ENCODE measurements at places on chromosomes 6 and 20.

DNA sequence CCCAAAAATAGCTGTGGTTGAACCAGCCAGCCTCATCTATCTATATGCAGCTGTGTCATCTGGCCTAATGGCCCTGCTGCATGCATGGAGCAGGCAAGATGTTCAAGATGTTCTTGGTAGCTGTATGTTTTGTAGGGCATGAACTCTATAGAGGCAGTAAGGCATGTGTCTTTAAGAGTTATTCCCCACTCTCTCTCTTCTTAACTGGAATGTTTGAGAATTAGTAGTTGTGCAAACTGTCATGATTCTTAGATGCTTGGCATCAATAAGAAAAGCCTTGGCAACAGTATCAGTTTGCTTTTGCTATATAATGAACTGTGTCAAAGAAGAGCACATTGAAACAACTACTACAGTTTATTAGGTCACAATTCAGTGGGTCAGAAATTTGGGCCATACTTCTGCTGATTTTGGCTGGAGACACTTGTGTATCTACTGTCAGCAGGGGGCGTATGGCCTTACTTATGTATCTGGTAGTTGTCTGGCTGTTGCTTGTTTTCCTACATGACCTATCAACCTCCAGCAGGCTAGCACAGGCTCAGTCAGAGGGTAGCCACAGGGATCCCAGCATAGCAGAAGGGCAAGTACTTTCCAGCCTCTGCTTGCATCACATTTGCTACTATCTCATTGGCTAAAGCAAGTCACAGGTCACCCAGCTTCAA is 56.1 kb upstream of the LAMP5 start:
- no peak for DNase-seq

GRCh38 chr6:3162067-3162497 is 4.7 kb upstream of the TUBB2A start:
- DNase-seq: no peak

- no peak for DNase-seq
These were observed 15.7 kb downstream of the DCBLD1 start for GRCh38 chr6:117498159-117498558.

DNA sequence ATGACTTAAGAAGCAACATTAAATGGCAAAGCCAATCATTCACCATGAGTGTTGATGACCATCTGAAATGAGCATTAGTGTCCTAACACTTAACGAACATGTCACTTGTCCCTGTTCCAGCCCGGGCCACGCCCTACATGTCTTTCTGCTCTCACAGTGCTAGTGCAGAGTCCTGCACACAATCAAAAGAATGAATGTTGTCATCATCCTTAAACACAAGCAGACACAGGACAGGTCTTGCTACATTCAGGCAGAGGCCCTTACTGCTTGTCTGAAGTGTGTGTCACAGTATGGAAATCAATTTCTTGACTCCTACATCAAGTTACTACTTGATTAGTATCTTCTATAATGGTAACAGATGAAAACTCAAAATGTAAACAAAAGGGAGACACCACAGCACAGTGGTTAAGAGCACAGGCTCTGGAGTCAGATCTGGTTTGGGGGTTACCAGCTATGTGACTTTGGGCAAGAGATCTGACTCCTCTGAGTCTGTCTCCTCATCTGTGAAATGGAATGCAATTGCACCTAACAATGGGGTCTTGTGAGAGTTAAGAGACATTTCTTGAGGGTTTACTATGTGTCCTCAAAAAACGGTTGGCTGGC is 17.4 kb downstream of the UBE2V1 start:
- DNase-seq: no peak

DNA sequence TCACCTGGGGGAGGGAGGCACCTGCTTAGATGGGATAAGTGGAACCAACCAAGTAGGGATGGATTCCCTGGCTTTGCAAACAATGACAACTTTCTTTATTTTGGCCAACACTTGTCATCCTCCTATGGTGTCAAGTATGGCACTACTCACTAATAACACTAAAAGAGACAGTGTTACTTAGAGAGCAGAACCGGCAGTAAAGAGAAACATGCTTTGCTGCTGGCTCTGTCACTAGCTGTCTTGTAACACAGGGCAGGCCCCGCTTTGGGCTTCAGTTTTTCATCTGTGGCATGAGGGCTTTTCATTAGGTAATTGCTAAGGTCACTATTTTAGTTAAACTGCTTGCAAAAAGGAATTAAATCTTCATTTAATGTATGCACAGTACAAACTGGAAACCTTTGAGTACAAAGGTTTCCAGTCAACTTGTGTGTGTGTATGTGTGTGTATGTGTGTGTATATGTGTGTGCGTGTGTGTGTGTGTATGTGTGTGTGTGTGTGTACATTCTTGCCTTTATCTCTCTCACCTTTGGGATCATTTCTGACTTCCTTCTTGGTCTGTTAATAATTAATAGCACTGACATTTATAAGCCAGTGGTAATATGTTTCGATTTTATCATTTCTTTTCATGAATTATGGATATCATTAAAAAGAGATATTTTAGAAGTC is 64.7 kb downstream of the BTBD3 start:
- DNase-seq: no peak

DNA sequence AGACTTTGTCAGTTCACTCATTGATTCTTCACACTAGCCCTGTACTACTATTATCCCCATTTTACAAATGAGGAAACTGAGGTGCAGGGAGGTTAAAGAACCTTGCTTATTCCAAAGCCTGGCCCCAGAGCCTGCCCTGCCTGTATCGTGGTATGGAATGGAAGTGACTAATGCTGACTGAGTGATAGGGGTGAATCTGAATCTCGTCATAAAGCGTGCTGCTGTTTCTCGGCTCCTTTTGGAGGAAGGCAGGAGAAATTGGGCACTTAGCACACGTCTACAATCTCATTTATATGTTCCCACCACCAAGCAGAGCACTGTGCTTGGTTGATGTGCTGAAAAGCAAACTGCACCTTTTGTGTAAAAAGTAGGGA is 17.1 kb downstream of the GFRA4 start:
- no peak for DNase-seq

- DNase-seq: no peak
These were observed 139.9 kb downstream of the MOXD1 start for GRCh38 chr6:132261354-132261753.

DNA sequence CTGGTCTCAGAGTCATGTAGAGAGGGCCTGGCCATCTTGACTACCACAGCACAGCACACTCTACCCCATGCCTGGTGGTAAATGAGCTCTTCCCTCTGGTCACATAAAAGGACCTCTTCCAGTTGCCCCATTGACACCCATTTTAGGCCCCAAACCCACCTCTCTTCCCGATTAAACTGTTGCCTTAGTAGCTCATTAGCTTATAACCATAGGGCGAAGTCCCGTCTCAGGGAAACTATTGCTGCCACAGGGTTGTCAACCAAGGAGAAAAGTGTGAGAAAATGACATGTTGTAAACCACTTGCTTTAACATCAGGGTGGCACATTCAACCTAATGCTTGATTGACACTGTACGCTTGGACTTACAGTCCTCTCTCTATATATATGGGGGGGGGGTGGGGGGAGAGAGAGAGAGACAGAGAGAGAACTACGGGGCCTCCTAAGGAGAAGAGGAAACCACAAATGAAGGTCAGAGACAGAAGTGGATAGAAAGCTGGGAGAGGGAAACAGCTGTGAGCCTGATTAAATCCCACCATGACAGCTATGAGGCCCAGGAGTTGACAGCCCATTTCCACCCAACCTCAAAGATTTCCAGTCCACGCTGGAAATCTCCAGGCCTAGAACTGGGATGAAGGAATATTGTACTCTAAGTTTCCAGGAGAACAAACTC is 14.9 kb upstream of the BTN1A1 start:
- no peak for DNase-seq

GRCh38 chr6:56278171-56278591 is 30.8 kb upstream of the COL21A1 start:
- DNase-seq: no peak

GRCh38 chr6:157774153-157775135 is 48.6 kb upstream of the SNX9 start:
- DNase-seq: no peak

- no peak for DNase-seq
These were observed 269.8 kb downstream of the CDH4 start for GRCh38 chr20:61521687-61522420.

GRCh38 chr20:22826306-22827230 is 208.5 kb upstream of the SSTR4 start:
- no peak for DNase-seq

DNA sequence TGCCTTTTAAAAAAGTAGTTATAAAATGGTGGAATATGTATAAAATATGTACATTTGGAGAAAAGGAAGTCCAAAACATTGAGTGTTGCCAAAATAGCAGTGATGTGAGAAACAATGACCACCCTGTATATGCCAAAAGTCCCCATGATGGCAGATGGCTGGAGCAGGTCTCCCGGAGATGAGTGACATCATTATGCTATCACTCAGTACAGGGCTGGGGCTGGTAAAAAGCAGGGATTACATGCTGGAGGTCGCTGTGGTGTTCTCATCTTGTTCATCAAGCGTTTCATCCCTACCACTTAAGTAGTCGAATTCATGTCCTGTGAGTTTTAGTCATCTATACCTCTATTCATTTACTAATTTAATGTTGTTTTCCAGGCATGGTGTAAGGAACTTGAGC is 315.3 kb upstream of the SLC35B3 start:
- no peak for DNase-seq

DNA sequence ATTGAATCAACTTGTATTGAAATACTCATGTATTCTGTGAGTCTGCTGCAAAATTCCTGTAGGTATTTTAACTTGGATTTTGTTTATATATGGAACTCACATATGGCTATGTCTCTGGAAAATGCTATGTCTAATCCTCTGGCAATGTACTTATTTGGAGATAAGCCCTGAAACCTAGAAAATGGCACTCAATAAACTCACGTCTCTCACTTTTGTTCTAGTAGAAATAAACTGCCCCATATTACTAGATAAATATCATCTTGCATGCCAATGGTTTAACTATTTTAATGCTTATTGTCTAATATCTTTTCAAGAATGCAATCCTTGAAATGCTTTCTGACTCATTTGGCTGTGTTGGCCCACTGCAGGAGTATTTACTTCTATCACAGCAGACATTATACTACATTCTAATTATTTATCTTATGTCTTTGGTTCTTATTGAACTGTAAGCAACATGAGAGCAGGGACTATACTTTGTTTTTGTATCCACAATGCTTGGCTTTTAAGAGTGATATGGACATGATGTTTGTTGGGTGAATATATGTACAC is 292.2 kb upstream of the RSPO3 start:
- no peak for DNase-seq

DNA sequence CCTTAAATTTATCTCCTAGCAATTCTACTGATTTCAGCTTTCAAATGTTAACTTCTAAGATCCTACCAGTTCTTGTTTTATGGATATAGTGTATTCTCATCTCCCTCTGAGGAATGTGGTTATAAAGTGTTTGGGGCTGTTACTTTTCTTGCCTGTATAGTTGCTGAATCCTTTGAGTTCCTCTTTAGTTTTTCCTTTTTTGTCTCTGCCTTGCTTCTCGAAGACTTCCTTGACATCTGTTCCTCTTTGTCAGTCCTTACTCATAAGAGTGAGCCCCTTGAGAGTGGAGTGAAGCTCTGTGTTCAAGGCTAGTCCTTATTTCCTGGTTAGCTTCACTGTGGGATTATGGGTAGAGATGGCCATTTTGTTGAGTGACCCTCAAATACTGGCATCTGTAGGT is 84.6 kb downstream of the ELOVL4 start:
- no peak for DNase-seq

DNA sequence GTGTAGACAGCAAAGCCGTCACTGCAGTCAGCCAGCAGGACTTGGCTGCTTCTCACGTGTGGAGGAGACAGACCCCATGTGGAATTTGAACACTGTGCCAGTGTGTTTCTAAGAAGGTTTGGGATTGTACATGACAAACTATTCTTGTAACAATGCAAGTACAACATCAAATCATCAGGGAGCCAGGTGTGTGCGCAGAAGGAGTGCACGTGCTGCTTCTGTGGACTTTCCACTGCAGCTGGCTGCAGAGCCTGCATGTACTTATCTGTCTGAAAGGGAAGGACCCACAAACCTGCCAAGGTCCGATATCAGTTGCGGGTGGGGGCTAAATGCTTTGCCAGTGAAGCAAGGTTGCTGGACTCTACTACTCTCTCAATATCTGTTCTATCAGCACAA is 211.6 kb downstream of the WDR27 start:
- no peak for DNase-seq

DNA sequence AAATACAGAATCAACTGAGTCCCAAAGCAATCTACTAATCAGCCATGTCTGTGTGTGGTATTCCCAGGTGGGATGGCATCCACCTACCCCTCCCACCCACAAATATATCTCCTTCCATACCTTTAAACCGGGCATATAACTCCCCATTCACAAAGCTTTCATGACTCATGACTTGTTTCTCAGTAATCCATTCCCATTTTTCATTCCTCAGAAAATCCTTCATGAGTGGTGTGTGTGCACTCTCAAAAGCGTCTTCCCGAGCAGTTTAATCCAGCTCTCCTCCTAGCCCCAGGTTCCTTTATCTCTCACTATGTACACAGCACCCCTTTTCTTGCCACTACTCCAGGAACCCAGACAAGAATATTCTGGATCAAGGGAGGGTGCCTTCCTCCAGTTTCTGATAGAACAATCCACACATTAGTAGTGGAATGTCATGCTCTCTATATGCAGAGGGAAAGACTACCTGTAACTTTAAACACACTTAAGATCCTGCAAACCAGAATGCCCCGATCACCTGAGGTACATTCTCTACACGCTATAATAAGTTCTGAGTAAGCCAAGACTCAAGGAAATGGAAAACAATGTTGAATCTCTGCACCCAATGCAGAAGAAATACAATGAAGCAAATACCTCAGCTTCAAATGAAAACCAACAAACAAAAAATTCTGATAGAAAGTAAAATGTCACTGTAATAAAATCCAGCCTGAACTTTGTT is 55.7 kb upstream of the IPCEF1 start:
- DNase-seq: no peak

DNA sequence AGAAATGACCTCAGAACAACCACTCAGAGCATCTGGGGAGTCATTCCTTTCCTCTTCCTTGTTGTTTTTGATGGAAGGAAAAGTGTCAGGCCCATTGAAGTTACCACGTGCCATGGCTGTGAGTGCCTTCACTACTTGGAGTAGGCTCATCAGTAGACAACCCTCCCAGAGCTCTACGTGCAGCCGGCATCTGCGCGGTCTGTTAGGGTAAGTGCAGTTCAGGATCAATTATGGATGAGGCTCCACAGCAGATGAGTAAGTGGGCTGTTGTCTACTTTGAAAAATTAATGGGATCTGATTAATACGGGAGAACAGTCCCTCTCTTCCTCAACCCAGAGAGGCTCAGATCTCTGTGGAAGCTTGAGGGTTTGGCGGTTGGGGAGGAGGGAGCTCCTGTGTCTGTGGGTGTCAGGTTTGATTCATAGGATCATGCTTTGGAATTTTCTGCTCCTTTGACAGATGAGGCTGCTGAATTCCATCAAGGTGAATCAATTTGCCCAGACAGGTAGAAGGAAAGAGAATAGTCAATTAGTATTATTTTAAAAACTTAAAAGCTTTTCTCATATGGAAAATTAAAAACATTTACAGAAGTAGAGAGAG is 93.8 kb upstream of the TOX2 start:
- no peak for DNase-seq
